ENCODE measurements at places on chromosomes 1 and 21. TPM values are rescaled to one million over a fixed set of nuclear protein-coding genes. Genes with fewer than 3 reads are reported as not detected.

DNA sequence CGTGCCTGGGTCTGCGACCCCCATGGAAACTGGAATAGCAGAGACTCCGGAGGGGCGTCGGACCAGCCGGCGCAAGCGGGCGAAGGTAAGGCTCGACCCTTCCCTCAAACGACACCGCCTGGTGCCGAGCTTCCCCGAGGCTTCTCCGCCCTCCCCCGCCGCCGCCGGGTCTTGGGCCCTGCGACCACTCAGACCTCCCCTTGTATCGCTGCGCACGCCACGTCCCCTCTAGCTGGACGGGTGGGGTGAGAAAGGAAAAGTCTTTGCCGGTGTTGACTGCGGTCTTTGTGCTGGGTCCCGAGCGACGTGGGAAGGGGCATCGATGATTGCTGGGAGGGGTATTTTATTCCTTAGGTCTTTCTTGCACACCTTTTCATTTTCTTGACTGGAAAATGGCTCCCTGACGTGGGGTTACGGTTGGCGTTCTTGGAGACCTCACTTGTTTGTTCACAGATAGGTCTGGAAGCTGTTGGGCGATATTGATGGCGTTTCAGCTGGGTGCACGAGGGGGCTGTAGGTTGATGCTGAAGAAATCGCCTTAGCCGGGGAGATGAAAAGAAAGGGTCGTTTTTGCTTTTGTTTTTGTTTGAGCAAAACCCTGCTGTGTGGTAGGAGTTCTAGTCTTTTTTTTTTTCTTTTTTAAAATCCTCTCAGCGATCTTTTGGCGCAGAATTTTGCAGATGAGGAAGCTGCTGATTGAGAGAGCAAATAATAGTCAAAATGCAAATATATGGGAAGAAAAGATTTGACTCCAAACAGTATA lies 776 bp downstream of the KDM1A start:
- DNase-seq = peak; percentile 29

GRCh38 chr1:116945421-116945820 lies 35.7 kb downstream of the PTGFRN start:
- DNase-seq = no peak

The C1orf174 gene
- total RNA-seq = 26.6 TPM

The S100A14 gene
- total RNA-seq = 10.1 TPM

DNA sequence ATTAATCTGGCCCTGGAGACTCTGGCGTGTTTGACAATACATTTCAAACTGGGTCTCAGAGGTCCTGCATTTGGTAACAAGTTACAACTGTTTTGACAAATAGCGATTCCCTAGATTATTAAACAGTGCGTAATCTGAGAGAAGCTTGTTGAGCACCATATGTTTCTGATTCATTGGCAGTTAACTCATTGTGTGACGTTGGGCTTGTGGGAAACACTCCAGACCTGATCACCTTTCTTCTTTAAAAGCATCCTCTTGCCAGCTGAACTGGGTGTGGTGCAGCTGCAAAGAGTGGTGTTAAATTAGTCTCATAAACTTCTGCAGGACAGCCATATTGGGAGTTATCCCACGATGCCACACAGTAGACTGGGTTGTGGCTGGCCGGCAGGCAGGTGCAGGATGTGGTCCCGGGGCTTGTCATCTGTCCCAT lies 82.7 kb downstream of the CDC7 start:
- DNase-seq = no peak

- no peak for DNase-seq
Observed at GRCh38 chr1:85440612-85441011, 24.3 kb downstream of the DDAH1 start.

Measured in mesothelial cell of epicardium (in vitro differentiated cells).